ENCODE measurements at places on chromosomes 2 and 18.
A peak's percentile ranks its signal among the peaks of the same experiment; 100 is the strongest.

GRCh38 chr2:239296020-239296932 is 104.5 kb downstream of the HDAC4 start:
- no peak for DNase-seq

DNA sequence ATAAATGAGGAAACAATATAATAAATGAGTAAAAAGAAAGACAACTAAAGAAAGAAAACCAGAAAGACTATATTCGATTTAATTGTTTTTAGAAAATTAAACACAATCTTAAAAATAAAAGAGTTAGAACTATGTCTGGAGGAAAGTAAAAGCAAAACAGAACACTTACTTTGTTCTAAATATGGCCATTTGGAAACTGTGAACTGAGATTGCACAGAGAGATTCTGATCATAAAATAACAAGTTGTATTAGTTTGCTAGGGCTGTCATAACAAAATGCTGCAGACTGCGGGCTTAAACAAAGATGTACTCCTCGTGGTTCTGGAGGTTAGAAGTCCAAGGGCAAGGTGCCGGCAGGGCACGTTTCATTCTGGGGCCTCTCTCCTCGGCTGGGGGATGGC is 128.1 kb upstream of the AQP4 start:
- no peak for DNase-seq

GRCh38 chr2:218471036-218471435 is 52.1 kb downstream of the VIL1 start:
- DNase-seq: no peak

- no peak for DNase-seq
Observed at GRCh38 chr2:64609227-64609941, 44.3 kb downstream of the SERTAD2 start.

- DNase-seq: peak; percentile 11
Observed at GRCh38 chr2:79511320-79511951, 1.4 kb upstream of the CTNNA2 start.

DNA sequence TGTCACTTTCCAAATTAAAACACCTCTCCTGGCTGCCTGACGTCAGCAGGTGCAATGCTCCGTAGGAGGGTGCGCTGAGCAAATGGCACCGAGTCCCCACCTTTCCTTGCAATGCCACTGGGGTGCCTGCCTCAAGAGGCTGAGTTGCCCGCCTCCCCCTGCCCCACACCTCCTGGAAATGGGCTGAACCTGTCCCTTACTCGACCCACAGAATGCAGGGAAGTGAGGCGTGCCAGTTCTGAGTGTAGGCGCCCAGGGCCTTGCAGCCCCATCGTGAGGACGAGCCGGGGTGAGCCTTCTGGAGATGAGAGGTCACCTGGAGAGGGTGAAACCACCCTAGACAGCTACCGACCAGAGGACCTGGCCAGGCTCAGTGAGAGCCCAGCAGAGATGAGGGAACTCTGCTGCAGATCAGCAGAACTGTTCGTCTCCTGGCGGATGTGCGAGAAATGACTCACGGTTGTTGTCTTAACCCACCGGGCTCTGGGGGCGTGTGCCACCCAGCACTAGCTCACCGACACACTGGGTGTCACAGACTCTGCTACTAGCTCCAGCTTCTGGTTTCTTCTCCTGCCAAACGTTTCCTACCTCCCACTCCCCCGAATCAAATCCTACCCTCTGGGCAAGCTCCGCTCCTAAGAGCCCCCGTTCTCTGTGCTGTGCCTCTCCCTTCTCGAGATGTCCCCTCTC is 168.7 kb upstream of the HDAC4 start:
- no peak for DNase-seq

- DNase-seq: no peak
Observed at GRCh38 chr18:6959110-6959509, 158.5 kb downstream of the LAMA1 start.

DNA sequence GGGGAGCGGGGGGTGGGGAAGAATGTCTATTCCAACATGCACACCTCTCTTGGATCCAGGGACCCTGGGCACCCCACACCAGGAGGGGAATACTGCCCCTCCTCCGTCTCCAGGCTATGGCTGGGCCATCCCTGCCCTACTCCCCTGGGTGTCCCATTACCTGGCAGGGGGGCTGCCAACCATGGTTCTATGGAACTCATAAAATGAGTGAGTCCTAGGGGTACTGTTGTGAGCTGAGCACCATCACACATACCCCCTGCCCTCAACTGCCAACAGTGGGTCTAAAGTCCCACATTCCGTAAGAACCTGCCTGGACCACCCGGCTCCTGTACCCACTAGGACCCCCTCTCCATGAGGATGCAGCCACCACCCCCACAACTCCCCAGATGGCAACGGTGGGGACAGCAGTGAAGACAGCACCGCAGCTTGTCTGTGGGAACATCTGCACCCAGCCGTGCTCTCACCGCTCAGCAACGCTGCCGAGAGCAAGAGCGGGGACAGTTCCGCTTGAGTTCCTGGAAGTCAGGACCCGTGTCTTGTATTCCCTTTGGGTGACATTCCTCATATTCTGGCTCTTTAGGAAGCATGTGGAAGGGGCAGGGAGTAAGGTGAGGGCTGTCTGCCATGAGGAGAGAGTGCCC is 41.5 kb downstream of the BIN1 start:
- DNase-seq: no peak

GRCh38 chr2:168482269-168482668 is 26.2 kb downstream of the CERS6 start:
- no peak for DNase-seq

- DNase-seq: no peak
Observed at GRCh38 chr18:44897411-44897810, 216.7 kb downstream of the SETBP1 start.

DNA sequence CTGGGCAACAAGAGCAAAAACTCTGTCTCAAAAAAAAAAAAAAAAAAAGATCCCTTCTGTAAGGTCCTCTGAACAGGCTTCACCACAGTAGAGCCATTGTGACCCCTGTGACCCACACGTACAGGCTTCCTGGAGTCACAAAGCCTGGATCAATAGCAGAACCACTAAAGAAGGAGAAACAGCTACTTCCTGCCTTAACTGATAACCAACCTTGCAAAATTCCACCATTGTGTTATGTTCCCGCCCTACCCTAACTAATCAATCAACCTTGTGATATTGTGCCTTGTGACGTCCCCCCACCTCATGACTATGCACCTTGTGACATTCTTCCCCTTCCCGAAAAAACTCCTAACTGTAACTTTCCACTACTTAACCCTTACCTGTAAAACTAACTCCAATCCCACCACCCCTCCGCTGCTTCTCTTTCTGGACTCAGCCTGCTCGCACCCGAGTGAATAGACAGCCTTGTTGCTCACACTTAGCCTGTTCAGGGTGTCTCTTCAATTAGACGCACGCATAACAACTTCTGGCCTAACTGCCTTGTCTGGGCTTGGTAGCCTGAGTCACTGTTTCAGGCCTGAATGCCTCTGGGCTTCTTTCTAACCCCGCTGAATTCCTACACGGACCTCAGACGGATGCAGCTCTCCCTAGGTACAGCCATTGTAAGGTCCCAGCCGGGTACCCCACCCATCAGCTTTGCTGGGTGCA is 13.9 kb downstream of the SCYGR8 start:
- peak; percentile 22 for DNase-seq

GRCh38 chr2:232332940-232333259 is 45.7 kb upstream of the ALPP start:
- DNase-seq: no peak

DNA sequence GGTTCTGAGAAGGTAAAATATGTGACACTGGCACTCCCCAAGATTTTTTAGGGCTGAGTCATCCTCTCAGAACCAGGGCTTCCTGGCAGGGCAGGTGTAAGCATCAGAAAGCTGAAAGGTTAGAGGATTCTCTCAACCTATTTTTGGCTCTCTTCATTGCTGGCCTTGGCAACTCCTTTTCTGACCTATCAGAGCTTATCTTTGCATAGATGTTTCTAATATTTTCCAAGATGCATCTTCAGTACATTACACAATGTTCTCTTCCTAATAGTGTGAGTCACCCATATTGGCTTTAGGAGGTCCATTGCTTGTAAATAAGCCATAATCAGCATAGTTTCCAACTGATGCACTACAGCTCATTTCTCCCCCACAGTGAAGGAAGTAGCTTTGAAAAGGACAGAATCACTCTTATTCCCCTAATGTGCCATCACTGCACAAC is 2008.4 kb upstream of the PIK3C3 start:
- peak; percentile 70 for DNase-seq

DNA sequence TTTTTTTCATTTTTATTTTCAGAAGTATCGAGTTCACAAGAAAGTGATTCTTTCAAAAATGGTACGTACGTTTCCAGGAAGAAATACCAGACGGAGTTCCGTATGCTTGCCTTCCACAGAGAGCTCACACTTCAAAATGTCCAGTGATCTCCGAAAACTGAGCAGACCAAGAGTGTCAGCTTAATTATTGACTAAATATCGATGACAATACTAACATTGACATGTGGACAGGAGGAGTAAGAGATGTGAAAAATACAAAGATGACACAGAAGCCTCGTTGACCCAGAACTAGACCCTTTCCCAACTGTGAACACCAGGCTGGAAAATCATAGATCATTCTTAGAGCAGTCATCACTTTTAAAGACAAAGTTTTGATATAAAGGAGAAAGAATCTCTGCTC is 440.0 kb upstream of the POU3F3 start:
- DNase-seq: no peak

DNA sequence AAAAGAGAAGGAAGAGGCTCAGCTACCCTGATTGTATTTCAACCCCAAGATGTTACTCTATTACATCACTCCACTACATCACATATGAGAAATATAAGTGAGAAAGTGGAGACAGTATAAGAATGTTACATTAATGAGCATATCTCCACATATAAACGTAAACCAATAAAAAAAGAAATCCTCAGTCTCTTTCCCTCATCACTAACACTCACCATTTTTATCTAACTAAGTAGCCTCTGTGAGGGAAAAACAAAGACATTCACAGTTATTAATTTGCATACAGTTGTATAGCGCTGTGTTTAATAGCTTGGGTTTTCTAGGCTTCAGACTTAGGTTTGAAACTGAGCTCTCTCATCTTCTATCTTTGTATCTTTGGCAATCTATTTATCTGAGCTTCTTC is 489.1 kb upstream of the LRRTM4 start:
- DNase-seq: no peak

DNA sequence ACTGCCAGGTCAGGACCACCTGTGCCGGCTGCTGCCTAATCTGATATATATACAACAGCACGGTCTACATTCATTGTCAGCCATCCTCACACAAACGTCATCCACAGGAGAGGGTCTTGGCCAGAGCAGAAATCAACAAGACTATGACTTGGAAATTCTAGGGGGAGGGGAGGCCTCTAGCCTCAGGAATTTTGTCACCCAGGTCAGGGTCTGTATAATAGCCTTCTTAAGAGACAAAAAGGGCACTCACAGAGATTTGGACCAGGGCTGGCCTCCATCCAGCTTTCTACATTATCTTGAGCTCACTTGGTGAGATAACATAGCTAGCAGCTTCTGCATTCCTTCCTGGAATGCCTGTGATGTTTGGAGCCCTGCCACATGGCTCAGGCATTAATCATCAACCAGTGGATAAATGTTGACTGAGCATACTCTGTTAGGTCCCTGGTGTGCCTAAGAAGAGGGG is 50.4 kb upstream of the CTIF start:
- DNase-seq: peak; percentile 93

- DNase-seq: no peak
Observed at GRCh38 chr2:90221300-90221651, 1529.8 kb downstream of the RPIA start.

DNA sequence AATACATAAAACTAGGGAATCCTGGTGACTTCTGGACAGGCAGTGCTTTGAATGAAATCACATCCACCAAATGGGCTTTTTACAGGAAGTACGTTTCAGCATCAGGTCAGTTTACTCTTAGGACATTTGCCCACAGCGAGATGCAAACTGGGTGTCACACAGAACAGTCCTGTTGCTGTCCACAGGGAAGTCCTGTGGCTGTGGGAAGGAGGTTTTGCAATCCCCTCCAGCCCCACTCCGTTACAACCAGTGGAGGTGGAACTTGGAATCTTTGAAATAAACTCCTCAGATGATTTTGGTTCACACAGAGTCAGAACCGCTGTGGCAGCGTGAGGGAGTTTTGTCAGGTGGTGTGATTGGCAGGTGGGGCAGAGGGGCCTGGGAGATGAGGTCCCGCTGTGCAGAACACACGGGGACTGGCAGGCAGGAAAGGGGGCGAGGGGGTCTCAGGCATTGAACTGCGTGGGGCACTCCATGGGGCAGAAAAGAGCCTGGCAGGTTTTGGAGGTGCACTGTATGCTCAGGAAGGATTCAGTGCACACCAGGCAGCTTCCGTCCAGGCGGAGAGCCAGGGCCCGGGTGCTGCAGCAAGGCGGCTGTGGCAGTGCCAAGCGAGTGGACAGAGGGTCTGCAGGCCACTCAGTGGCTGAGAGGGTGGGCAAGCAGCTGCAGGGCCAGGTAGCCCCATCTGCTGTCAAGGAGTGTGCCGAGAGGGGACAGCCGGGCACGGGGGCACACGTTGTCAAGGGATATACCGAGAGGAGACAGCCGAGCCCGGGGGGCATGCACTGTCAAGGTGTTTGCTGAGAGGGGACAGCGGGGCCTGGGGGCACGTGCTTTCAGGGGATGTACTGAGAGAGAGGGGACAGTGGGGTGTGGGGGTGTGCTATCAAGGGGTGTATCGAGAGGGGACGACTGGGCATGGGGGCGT is 148.7 kb downstream of the LDLRAD4 start:
- DNase-seq: no peak

DNA sequence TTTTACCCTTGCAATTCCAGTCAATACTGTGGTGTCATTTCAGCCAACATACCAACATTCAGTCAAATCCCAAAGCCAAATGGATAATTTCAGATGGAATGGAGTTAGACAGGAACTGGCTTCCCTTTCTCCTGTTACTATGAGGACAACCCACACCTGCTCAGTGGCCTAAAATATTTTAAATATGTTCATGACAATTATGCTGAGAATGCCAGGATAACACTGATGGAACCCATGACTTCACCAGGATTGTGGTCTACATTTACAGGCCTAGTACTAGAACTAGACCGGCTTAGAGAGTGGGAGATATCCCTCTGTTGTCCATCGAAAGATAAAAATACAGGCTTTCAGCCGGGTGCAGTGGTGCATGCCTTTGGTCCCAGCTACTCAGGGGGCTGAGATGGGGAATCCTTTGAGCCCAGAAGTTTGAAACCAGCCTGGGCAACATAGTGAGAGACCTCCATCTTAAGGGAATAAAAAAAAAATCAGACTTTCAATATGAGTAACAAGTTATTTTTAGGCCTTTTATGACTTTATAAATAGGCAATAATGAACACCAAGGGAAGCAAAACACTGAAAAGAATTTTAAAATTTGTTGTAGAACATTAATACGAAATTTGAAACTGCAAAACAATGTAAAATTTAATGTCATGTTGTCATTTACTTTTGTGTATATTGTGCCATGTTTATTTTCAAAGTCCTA is 14.2 kb downstream of the GPATCH11 start:
- DNase-seq: no peak

DNA sequence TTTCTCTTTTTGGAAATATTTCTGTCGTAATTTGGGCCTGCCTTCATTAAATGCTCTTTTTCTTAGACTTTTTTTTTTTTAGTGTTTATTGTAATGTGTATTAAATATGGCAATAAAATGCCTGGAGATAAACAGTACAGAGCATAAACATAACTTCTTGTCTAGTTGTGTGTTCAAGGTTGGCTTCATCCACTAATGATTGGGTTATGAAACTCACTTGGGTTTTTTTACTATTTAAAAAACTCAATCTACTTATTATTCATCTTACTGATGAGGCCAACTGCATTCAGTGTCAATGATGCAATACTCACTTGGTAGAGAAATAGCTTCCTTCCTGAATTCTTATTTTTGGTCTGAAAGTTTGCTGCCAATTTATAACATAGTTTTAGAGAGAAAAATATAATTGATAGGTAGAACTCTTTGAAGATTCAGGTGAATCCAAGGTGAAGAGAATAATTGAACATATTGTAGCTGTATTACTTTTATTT is 144.2 kb upstream of the NABP1 start:
- no peak for DNase-seq

All from non-pigmented ciliary epithelial cell (primary cell).